CD4-positive, alpha-beta T cell treated with Interleukin-6 for 4 hours (primary cell): ENCODE measurements at places on chromosomes 16 and 17.

DNA sequence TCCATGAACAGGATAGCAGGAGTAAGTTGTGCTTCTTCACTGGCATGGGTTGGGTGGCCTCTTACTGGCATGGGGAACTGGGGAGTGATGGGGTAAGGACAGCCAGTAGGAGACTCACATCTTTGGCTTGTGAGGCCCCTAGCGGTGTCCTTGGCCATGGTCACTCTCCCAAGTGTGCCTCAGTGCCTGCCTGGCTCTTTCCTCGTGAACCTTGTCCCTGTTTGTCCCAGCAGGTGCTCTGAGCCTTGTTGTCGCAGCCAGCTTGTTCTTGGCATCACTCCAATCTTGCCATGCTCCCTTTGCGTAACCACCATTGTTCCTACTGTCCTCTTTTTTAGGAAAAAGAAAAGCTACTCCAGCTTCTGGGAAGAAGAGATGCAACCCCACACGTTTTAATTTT lies 53.6 kb upstream of the SDK2 start:
- no peak for DNase-seq

DNA sequence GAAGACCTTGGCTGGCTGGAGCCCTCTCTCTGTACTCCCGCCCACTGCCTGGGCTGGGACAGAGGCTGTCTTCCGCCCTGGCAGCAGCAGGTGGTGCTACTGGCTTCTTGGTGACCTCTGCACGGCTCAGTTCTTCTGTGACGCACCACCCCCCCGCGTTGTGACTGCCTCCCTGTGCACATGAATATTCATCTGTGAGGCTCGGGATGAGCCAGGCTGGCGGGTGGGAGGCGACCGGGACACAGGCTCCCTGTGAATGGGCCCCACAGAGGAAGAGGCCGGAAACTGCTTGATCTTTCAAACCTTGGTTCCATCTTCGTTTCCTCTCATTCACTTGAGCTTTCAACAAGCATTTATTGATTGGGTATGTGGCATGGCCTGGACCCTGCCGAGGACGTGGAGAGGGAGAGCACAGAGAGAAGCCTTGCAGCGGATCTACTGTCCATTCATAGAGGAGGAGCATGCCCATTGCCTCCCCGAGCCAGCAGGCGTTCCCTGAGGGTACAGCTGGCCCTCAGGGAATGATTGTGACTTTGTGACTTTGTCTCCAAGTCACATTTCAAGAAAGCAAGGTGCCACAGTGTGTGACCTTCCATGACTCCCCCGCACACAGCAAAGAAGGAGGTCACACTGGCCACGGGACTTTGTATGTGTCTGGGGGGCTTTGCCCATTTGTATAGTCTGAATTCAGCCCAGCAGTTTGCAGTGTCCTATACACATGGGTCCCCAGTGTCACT lies 45.0 kb downstream of the B9D1 start:
- no peak for DNase-seq

GRCh38 chr16:3234543-3234856 lies 458 bp downstream of the ZNF200 start:
- DNase-seq = no peak

DNA sequence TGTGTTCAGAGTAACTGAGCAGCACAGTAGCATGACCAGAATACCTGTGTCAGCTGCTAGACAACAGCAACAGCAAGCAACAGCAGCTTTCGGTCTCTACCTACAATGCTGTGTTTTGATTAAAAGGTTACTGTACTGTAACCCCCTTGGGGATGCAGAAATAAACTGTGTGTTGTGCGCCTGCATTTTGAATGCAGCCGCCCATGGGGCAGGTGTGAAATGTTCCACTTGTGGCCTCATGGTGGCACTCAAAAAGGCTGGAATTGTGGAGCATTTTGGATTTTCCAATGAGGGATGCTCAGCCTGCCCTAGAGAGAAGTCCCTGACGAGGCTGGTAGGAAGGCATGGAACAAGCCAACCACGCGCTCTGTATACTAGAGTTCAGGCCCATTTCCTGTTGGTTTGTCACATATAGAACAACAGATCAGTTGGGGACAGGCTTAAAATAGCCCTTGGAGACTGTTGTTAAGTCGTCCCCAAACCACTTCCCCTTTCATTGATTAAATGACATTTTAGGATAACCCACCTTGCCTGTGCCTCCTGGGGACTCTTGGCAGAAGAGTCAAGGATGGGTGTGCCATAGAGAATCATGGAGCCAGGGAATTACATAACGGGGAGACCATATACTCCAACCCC lies 27.1 kb downstream of the SCPEP1 start:
- DNase-seq = no peak
